Activated B cell treated with CpG ODN at 0.5 μM for 24 hours (primary cell): ENCODE measurements at places on chromosomes 1 and 21.
A peak's percentile ranks its signal among the peaks of the same experiment; 100 is the strongest.

GRCh38 chr1:160607672-160608032 lies 28.4 kb upstream of the CD84 start:
- DNase-seq: no peak

DNA sequence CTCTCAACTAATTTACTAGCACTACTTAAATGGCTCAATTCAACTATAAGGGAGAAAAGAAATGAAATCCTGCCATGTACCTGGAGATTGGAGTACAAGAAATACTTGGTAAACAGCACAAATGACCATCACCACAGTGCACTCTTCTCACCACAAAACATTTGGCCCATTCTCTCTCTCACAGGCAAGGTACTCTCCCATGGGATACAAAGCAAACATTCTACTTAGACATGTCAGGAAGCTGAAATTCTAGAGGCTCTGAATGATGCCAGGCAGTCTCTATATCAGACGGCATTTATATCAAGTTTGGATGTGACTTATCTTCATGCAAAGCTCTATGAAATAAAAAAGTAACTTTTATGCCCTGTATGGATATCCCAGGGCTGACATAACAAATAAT lies 72.5 kb downstream of the DPT start:
- DNase-seq: no peak

DNA sequence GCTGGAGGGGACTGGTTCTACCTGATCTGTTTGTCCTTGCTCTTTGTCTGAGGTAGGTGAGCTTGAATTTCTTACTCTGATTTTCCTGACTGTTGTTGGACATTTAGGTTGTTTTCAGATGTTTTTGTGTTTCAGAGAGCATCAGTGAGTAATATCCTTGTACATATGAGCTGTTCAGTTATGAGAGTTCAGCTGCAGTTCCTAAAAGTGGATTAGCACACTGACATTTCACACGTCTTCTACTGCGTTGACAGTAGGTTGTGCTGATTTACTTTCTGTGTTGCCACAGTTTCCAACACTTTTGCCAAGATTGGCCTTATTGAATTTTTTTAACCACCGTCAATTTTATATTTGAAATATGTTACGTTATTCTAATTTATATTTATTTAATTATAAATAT lies 27.7 kb downstream of the CXADR start:
- DNase-seq: no peak

DNA sequence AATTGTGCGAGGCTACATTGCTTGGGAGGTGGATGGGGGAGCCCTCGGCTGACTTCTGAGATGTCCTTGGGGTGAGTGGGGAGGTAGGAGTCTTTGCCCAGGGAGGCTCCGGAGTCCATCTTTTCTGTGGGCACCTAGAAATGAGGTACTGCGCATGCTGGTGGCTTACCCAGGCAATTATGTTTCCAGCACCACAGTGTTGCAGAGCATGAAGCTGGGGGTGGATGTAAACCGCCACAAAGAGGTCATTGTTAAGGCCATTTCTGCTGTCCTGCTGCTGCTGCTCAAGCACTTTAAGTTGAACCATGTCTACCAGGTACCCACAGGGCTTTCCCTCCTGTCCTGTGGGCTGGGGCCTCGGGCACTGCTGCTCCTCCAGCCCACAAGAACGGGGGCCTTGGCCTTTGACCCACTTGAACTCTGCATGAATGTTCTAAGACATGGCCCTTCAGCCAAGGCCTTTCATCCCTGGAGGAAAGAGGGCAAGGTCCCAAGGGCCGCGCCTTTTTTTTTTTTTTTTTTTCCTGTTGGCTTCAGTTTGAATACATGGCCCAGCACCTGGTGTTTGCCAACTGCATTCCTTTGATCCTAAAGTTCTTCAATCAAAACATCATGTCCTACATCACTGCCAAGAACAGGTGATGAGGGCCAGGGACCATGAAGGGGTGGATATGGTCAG lies 14.6 kb downstream of the STRIP1 start:
- DNase-seq: no peak

- DNase-seq: no peak
These were observed 150.9 kb downstream of the HLX start for GRCh38 chr1:221029981-221030649.

- no peak for DNase-seq
These were observed 16.1 kb upstream of the SHCBP1L start for GRCh38 chr1:182968836-182969734.

DNA sequence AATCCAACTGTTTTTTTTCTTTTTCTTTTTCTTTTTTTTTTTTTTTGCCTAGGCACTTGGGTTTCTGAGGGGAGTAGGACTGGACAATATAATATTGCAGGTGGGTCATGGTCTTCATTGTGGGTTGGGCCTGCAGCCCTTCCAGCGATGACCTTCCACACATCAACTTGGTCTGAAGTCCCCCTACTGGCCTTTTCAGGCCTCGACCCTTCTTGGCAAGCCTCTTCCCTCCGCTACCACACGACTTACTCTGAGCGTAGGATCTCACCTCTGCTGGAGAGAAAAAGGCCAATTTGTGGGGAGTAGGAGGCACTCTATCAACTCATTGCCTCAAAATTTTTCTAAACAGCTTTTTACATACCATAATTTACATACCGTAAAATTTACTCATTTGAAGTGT lies 51.1 kb upstream of the GRIK3 start:
- no peak for DNase-seq

DNA sequence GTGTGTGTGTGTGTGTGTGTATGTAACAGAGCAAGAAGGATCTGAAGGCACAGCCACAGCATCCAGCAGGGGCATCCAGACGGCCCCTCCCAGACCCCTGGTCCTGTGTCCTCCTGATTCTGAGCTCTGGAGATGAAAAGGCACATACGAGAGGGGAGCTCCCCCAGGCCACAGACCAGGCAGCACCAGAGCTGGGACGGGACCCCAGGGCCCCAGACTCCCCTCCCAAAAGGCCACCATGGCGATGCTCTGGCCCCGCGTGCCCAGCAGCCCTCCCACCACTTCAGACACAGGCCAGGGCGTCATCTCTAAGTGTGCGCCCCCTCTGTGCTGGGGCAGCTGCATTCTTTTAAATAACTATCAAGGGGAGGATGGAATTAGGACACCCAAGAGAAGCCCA lies 245.8 kb downstream of the MATN1 start:
- no peak for DNase-seq

DNA sequence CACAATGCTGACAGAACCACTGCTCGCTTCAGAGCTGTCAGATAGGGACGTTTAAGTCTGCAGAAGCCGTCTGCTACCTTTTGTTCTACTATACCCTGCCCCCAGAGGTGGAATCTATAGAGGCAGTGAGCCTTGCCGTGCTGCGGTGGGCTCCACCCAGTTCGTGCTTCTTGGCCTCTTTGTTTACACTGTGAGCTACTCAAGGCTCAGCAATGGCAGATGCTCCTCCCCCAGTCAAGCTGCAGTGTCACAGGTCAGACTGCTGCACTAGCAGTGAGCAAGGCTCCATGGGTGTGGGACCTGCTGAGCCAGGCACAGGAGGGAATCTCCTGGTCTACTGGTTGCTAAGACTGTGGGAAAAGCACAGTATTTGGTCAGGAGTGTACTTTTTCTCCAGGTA lies 47.1 kb downstream of the LEPR start:
- DNase-seq: no peak

GRCh38 chr21:44919111-44919912 lies 1.4 kb downstream of the ITGB2 start:
- no peak for DNase-seq

- no peak for DNase-seq
These were observed 112.5 kb upstream of the GFI1 start for GRCh38 chr1:92599184-92599583.

- DNase-seq: peak; percentile 57
These were observed 2.7 kb downstream of the SH2D2A start for GRCh38 chr1:156813750-156814570.

DNA sequence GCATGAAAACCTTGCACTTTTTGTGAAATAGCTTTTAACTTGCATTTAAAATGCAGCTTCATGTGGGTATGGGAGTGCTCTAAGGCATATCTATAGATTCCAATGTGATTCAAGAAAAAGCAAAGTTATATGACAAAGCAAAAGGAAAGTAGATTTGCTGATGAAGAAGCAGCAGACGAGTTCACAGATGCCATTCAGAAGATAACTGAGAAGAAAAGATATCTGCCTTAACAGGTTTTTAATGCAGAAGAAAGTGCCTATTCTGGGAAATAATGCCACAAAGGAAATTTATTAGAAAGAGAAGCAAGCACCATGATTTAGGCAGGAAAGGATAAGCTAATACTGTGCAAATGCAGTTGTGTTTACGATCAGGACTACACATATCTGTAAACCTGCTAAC lies 68.1 kb downstream of the PHTF1 start:
- DNase-seq: no peak

DNA sequence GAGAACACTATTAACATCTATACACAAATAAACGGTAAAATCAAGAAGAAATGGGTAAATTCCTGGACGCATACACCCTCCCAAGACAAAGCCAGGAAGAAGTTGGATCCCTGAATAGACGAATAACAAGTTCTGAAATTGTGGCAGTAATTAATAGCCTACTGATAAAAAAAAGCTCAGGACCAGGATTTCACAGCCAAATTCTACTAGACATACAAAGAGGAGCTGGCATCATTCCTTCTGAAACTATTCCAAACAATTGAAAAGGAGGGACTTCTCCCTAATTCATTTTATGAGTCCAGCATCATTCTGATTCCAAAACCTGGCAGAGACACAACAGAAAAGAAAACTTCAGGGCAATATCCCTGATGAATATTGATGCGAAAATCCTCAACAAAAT lies 70.7 kb upstream of the FMO3 start:
- DNase-seq: no peak

- DNase-seq: no peak
These were observed 93.6 kb downstream of the SIM2 start for GRCh38 chr21:36792505-36792967.

DNA sequence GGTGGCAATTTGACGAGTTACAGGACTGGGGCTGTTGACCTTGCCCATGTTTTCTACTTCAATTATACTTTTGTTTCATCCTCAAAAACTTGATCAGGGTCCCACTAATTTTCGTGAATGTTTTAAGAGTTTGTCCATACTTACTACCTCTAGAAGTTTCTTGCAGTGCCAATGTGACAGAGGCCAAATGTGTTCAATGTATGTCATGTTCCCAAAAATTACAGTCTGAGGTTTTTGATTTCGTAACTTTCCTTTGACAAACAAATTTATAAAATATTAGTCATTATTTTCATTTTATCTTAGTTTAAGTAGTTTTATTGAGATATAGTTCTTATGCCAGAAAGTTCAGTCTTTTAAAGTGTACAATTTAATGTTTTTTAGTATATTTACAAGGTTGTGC lies 15.3 kb downstream of the VPS13D start:
- DNase-seq: no peak

- no peak for DNase-seq
These were observed 57.1 kb upstream of the DMRTB1 start for GRCh38 chr1:53401813-53402745.

DNA sequence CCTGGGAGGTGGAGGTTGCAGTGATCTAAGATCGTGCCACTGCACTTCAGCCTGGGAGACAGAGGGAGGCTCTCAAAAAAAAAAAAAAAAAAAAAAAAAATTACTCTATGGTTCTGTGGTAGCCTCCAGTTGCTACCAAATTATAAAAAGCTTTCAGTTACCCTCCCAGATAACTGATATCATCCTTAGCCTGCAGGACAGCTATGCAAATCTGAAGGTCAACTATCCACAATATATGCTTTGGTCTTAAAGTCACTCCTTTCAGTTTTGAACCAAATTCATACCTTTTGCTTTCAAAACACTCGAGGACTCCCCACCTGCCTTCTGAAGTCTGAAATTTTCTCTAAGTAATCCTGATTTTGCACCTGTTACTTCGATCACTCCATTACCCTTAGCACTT lies 3.1 kb downstream of the MIXL1 start:
- no peak for DNase-seq

DNA sequence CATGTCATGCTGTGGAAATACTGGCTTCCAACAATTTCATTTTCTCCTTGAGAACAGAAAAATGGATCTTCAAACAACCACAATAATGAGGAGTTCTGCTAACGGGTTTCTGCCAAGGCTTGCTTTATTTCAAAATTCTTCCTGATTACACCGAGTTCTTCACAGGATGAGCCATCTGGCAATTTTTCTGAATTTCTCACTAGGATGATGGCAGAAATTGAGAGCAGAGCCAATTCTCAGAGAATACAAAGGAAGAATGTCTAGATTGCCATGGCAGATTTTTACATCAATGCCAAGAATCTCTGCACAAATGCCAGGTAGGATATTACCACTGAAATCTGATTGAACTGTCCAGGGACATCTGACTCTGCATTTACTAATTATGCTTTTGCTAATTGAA lies 619.0 kb upstream of the CHRM3 start:
- DNase-seq: no peak

GRCh38 chr1:99005537-99005942 lies 879 bp upstream of the PLPPR5 start:
- no peak for DNase-seq

DNA sequence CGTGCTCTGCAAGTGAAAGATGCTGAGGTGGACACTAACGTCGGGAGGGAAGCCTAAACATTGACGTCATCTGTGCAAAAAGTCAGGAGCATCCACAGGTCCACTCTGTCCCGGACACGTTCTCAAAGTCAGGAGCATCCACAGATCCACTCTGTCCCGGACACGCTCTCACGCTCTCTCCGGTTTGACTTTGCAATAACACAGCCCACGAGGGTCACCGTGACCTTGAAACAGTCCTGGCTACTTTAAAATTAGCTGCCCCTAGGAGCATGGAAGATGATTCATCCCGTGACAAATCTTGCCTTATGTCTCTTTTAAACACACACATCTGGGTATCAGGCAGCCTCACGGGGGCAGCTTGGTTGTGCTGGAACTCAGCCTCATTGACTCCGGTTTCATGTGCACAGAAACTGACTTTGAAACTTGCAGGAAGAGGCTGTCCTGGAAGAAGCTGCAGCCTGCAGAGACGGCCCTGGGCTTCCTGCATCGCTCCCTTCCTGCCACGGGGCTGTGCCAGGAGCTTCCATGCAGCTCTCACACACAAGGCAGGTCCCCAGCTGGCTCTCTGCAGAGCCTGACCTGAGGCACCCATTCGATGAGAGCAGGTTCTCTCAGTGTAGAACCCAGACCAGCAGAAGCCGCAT lies 18.1 kb upstream of the COL18A1 start:
- no peak for DNase-seq

DNA sequence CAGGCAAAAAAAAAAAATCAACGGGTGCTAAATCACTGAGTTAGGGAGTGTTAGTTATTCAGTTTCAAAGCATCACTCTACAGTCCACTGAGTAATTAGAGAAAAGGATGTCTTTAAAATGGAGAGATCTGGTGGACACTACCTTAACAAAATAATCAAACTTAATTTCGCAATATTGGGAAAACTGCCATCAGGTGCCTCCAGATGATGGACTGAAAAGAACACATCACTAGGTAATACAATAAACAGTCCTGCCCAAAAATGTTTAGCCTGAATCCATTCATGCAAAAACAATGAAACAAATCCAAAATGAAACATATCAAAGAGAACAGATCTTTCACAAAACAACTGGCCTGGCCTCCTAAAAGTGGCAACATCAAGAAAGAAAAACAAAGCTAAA lies 54.1 kb downstream of the ENAH start:
- no peak for DNase-seq
